Globus pallidus (tissue), 1 donor: ENCODE measurements at places on chromosomes 6 and 20.

DNA sequence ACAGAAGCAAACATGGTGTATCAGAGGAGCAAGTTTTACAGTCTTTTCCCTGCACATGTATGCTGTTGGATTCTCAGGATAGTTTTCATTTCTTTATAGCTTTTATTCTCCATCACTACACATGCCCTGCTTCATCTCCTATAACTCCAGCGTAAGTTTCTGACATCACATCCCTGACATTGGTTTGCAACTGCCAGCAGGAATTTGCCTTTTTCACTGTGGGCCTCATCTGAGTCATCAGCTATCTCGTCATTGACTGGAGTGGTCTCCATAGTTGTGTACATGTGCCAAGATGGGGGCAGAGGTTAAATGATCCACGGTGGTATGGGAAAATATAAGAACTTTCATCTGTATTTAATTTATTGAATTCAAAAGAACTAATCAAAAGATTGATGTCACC, 96.7 kb downstream of the SLX4IP start:
- DNase-seq = no peak

DNA sequence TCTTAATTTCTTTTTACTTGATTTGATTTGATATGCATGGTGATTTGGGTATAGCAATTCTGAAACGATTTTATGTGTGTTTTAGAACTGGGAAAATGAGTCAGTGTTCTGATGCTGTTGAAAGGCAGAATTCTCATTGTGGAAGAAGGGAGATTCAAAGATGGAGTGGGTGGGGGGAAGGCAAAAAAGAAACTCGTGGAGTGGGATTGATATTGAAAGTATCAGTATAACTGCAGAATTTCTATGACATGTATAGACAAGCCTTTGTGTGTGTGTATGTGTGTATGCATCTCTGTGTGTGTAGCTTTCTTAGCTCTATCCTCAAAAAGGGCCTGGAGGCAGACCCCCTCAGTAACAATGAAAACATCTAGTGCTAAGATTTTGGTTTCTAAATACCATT, 184.3 kb upstream of the OLIG3 start:
- no peak for DNase-seq

DNA sequence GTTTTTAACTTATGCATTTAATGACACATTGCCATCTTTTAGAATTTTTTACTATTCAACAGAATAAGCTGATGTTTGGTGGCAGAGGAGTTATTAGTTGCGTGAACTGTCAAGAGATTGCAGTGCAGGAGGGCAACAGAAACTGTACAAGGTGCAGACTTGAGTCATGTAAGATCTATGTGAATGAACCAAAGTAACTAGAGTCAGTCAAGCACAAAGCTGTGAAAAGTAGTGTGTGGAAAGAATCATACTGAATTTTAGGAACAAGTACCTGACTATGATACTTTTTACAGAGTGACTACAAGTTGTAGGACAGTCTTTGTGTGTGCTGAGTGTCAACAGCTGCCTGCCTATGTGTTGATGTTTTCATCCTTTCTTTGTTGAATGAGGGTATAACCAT, 2.7 kb upstream of the C6orf163 start:
- no peak for DNase-seq

DNA sequence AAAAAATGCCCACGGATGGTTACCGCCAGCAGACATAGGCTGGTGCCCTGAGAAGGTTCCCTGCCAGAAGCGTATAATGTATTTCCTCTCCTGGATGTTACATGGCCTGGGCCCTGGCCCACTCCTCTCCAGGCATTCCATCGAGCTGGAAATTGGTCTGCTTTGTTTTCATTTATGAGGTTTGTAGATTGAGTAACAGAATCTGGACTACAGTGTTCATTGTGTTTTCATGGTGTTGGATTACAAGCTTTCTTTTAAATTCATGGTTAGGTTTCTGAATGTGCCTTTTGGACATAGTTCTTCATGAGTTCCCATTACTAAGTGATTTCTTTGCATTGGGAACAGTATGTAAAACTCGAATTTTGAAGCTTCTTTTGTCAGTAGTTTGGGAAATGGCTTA, 6.4 kb downstream of the TIAM2 start:
- no peak for DNase-seq

DNA sequence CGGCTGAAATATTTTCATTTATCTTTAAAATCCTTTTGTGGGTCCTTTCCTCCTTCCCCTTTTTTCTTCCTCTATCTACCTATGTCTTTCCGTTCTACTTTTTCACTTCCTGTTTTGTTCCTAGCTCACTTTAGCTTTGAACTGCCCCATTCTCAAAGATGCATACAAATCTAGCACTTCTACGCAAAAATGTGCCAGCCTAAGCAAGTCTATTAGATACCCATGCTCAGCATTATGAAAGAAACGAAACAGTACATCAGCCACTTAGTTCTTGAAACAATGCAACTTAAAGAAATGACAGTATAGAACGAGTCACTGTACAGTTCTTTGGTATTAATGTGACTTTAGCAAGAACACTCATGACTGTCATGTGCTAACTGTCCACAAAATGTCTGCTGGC, 47.3 kb upstream of the MARCKS start:
- peak; percentile 60 for DNase-seq

DNA sequence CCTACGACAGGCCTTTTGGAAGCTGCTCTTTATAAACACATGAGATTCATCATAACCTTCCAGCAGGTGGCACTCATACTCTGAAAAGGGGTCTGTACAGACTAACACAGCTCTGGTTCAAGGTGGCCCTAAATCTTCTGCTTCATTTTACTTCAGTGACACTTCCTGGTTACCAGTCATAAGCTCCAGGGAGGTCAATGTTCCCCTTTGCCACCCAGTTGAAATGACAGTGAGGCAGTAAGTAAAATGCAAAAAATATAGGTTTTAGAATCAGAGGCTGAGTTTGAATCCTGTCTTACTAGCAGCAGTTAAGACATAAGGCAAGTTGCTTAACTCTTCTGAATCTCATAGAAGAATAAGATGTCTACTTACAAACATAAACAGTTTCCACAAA, 132.8 kb downstream of the CDK19 start:
- peak; percentile 90 for DNase-seq

DNA sequence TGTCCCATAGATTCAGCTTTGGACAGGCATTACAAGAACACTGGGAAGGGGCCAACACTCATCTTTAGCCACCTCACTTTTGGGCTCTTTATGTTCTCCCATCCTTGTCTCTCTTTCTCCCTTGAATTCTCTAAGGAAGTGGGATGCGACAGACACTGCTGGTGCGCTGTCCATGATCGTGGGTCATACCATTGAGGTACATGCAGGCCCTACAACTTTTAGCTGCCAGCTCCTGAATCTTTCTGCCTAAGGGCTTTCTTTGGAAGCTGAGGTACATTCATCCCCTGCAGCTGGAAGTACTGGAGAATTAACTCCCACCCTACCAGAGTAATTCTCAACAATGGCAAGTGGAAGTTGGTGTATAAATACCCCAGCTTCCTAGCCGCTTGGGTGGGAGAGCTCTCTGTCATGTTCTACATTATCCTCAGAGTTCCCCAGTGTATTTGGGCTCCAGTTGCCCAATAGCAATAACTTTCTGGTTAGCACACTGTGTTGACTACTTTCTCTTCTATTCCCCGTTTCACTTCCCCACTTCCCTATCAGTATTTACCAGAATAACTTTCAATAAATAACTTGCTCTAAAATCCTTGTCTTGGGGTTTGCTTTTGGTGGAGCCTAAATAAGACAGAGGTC, 309.4 kb upstream of the RNF24 start:
- DNase-seq = no peak

DNA sequence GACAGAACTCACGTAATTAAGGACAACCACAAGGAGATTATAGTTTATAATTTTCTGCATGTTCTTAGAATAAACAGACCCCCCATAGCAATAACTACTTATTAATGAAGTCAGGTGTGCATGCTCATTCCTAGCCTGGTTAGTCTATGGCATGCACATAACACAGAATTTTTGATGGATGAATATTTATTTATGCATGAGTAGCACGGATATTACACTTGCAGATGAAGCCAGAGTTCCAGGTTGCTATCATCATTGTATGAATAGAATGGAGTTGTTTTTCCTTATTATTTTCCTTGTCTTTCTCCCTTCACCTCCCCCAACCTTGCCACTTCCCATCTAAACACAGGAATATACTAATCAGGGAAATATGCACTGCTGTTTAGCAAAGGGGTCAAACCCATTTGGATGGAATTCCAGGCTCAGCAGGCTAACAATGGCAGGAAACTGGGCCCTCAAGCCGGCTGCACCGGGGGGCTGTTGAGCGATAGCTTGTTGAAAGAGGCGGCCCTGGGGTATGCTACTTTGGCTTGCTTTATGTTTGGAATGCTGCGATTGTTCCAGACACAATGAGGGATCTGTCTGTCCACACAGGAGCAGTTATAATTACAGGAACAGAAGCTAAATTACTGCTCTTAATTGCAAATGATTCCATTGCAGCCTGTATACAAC, 112.6 kb downstream of the TMEM170B start:
- no peak for DNase-seq

DNA sequence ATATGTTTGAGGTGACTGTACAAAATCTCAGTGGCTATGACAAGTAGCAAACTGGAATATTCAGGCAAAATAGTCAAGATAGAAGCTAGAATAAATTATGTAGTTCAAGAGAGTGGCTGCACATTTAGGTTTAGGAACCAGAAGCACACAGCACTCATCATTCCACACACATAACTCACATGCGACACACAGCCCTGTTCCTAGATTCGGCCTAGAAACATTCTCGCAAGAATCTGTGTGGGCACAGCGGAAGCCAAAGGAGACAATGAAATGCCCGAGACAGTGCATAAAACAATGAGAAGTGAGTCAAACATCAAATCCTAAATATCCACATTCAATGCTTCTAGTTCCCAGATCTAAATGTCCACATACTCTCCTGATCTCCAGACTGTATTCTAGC, 9.5 kb upstream of the SUPT3H start:
- no peak for DNase-seq

DNA sequence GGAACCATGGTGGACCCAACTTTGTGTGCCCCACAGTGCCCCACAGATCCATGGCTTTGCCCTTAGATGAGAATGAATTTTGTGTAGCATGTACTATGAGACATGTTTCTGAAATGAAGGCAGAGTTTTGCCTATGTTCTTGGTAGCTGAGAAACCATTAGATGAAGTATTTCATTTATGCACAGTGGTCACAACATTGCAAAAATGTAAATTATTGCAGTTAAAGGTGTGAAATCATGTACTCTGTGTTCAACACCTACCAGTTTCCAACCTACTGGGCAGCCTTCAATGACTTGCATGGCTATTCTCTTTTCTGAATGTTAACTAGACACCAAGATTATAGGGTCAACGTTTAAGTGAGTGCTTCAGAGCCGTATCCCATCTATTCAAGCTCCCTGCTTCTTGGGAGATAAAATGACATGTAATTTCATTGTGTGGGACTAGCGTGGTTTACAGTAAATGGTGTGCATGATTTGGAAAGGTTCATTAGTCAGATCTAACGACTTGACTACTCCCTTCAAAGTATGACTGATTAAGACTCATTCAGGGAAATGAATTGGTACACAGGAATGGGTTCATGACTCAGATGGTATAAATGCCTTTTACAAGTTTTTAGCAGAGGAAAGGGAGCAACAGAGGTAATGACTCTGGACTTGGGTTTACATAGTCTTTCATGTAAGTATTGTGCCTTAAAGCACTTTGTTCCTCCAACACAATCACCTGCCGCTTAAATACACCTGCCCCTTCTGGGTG, 106.1 kb upstream of the AKIRIN2 start:
- DNase-seq = no peak

DNA sequence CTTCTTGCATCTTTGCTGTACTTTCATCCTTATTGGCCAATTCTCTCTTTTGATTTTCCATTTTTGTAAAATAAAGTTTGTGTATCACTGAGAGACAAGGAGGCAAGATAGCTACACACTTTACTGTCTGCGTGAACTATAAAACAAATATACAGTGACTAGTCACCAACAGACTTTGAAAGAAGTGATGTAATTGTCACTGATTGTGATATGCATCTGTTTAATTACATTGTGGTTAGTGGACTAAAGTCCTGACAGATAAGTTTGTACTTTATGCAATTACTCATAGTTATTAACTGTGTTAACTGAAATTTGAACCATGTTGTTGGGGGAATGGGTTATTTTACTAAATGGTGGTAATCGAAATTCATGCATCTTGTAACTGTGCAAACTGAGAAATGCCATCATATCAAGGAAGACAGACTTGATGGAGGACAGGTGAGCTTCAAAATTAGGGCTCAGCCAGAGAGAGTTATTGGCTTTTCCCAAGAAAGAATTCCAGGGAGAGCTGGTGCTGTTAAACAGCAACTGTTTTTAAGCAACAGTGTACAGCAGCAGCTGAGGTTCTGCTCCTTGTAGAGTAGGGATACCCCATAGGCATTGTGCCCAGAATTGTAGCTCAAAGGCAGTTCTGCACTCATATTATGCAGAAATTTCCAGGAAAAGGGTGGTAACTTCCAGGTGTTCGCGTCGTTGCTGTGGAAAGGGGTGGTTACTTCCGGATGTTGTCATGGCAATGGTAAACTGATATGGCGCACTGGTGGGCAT, 62.9 kb downstream of the EFHC1 start:
- no peak for DNase-seq

GRCh38 chr20:5770231-5770986, 20.2 kb downstream of the SHLD1 start:
- no peak for DNase-seq

DNA sequence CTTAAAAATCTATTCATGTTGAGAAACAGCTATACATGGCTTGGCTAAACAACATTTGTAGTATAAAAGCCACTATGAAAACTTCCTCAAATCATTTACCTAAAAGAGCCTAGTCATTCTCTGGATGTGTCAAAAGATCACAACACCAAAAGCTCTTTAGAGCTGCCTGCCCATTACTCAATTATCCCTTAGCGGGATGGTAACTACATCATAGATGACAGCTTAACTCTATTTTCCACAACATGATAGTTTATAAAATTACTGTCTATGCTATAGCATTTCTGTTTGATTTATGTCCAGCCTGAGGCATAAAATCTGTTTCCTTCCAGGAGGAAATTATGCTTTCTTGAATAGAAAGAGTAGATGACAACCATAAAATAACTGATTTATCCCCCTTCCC, 777.6 kb upstream of the HS3ST5 start:
- no peak for DNase-seq

DNA sequence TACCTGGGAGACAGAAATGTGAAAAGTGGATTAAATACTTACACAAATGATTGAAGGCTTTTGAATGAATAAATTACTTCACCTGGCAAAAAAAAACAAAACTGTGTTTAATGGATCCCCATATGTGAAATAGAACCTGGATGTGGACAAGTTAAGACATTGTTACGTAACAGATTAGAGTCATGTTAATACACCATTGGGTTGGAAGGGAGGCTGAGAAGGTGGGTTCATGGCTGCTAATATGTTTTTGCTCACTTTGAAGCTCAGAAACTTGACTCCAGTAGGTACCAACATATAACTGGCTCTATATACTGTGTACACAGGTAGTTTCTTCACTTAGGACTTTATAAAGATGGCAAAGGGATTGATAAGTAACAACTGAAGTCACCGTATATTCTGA, 21.4 kb upstream of the TENT5A start:
- no peak for DNase-seq

GRCh38 chr6:89398762-89399525, 13.1 kb downstream of the RRAGD start:
- no peak for DNase-seq

- DNase-seq = no peak
Observed at GRCh38 chr6:25913741-25914140, 16.8 kb downstream of the SLC17A2 start.
